ENCODE measurements at places on chromosomes 3 and 15.

DNA sequence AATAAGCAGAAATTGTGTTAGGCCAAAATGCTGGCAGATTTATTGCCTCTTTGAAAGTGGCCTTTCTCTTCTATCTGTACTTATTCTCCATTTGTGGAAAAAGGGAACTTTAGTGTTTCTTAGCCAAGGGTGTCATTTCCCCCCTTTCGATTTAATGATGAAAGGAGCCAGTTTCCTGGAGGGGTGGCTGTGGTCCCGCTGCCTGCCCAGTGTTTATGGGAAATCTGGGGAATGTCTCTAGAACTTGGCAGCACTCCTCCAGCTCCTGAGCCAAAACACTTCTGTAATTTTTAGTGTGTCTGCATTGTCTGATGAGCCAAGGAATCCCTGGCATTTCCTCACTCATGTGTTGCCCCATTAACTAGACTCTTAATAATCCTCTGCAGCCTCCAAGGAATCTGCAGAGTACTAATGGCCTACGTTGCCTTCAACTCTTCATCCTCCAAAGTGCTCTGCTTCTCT is 448.8 kb downstream of the GRM7 start:
- DNase-seq = no peak

GRCh38 chr3:141267629-141268028 is 36.0 kb downstream of the PXYLP1 start:
- DNase-seq = no peak

GRCh38 chr3:47846186-47846879 is 43.4 kb downstream of the DHX30 start:
- DNase-seq = no peak

DNA sequence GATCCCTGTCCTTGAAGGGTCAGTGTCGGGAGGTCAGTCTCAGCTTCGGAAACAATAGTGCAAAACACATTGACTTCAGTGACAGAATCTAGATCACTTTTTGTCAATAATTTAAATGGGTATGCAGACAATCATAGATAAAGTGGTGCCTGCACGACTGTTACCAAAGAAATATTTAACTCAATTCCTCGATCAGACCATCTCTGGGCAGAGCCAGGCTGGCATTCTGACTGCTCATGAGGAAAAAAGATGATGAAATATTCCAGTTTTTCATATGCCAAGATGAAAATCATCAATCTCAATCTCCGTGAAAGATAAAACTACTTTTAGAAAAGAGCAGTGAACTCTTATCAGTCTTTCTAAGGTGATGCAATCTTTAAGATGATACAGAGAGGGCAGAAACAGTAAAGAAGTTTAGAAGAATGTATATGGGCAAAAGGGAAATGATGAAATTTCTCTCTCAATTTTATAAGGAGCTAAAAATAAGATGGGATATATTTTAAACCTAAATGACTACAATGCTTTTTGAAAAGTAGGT is 169.9 kb downstream of the WDR72 start:
- no peak for DNase-seq

DNA sequence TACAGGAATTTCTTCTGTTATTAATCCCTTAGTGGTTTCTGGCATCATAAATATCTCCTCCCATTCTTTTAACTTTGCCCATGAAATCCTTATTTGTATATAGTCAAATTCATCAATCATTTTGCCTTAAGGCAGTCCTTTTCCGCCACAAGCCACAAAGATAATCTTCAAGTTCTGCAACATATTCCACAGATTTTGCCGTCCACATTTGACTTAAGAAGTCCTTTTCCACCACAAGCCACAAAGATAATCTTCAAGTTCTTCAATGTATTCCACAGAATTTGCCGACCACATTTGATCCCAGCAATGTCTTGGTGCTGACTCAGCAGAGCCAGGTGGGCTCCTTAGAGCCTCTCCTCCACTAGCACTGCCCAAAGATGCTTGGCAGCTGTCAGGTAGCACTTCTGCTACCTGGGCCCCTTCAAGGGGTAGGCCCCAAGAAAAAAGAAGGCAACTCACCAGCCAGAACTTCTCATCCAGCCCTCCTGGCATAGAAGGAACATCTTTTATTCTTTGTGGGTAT is 35.0 kb downstream of the SEC22C start:
- no peak for DNase-seq

GRCh38 chr3:190051641-190052040 is 69.1 kb downstream of the P3H2 start:
- DNase-seq = no peak

GRCh38 chr3:10394491-10395025 is 73.6 kb upstream of the SEC13 start:
- DNase-seq = no peak

DNA sequence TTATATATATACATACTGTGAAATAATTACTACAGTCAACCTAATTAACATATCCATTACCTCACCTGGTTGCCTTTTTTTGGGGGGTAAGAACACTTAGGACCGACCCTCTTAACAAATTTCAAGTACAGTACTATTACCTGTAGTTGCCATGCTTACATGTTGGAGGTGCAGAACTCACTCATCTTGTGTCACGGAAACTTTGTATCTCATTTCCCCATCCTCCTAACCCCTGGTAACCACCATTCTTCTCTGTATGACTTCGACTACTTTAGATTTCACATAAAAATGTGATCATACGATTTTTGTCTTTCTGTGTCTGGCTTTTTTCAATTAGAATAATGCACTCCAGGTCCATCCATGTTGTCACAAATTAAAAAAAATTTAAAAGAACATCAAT is 55.5 kb upstream of the MELTF start:
- DNase-seq = no peak

DNA sequence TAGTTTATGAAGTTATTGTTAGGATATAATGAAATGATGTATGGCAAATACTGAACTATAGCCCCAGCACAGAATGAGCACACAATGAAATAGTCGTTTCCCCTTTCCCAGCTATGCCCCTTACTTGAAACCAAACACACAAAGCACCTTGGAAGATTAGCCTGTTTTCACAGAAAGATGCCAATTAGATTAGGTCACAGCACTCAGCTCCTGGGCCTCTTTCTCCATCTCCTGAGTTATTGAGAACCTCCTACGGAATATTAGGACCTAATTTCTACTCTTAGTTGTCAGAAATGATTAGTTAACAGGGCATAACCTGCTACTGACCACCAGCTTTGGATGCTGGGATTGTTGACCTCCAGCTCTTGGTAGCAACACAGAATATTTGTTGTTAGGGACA is 269.4 kb upstream of the ROPN1 start:
- DNase-seq = no peak

- DNase-seq = no peak
Measured at GRCh38 chr3:128875556-128876120, 3.8 kb upstream of the ACAD9 start.

GRCh38 chr3:60801307-60801706 is 449.9 kb downstream of the FHIT start:
- DNase-seq = no peak

GRCh38 chr3:37223576-37223975 is 49.2 kb upstream of the LRRFIP2 start:
- DNase-seq = no peak

DNA sequence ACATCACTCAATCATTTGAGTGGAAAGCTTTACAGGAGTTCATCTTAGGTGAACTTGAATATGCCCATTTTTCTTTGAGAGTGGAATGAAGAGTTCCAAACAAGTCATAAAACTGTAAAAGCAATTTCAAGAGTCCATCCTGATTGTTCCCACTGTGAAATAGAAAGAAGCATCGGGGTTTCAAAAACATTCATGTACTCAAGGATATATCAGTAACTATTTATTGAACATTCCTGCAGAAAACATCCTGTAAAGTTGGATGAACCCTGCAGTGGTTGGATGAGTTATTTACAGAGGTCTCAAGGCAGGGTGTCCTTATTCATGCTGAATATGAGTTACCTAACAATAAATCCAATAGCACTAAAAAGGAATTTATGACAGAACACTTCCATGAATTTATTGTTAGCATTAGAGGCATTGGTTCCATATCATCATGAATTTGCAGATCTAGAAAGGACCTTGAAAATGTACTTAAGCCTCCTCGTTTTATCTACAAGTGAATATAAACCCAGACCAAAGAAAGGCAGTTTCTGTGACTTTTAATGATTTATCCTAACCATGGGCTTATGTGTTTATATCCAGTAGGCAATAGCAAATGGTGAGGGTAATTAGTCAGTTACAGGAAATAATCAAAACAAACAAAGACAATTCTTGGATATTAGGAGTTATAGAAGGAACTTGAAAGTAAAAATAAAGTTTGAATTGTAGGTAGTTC is 361.9 kb upstream of the KCNMB2 start:
- DNase-seq = no peak

Data from NCI-H510A (cell line).